T-helper 17 cell (primary cell): ENCODE measurements at places on chromosomes 6 and 20.

DNA sequence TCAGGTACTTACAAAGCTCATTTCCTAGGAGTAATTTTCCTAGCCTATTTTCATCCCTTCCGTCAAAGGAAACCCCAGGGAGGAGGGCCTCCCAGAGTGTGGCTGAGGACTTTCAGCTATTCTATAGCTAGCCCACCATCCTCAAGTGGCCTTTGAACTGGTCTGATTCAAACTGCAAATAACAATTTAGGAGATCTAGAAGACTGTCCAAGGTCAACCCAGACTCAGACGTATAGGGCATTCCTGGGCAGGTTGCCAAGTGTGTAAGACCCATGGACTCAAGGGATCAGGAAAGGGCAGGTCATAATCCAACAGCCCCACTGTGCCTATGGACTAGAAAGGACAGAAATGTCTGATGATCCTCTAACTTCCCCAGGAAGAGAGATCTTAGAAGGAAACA lies 2.1 kb upstream of the RRAGD start:
- DNase-seq, result no peak

DNA sequence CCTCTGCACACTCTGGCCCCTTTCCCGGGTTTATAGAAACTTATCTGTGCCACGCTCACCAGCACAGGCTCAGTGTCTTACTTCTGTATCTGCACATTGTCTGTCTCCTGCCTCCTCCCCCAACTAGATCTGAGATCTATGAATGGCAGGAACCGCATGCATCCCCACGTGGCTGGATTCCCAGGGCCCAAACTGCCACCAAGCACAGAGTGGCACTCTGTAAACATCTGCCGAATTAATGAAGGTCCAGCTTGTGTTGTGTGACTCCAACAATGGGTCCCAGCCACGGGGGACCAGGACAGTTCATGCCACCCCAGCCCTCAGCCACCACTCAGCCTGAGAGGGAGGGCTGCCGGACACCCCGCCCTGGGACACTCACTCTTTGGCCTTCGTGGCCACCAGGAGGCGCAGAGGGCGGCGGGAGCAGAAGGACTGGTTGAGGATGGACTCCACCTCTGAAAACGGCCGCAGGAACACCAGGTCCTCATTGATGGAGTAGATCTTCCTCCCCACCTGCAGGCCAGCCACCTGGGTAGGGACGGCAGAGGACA lies 171.1 kb downstream of the PREX1 start:
- no peak for DNase-seq

- no peak for DNase-seq
Measured at GRCh38 chr6:158645064-158646022, 800 bp upstream of the DYNLT1 start.

DNA sequence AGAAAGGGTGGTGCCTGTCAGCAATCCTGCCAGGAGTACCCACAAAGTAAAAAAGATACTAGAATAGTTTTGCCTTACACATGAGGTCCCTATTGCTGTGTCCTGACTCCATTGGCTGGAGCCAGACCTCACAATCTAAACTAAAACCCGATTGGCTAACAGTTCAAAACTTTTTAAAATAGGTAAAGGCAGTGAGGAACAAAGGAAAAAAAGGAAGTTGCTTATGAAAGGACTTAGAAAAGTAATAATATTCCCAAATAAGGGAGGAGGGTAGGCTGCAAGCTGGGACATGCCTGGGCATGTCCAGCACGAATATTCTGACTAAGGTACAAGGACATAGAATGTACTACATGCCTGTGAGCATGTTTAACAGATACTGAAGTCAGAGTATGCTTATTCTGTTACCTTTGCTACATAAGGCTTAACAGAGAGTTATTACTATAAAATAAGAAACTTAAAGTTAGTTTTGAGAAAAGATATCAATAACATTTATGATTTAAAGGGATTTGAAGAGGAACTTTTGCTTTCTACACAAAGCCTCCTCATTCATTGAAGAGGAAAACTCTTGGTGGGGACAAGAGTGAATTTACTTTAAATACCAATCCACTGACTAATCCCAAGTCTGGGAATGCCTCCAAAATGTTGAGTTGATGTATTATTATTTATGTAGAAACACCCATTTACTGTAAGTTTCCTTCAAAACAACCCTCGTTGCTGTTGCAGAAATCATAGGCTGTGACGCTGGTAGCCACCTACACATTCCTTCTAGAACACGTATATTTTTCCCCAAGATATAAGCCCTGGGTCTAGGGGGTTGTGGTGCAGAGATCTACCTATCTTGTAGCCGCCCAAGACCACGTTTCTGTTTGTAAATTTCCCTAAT lies 8.2 kb upstream of the MTHFD1L start:
- DNase-seq, result no peak

DNA sequence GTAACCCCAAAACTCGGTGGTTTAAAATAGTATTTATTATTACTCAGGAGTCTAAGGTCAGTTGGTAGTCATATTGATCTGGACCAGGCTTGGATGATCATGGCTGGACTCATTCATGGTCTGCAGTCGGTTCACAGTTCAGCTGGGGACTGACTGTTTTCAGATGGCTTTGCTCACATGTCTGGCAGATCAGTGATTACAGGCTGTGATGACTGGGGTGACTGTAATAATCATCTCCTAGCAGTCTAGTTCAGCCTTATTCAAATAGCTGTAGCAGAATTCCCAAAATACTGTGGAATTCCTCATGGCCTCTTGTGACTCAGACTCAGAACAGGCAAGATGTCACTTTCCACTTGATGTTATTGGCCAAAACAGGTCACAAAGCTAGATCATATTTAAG lies 16.4 kb upstream of the NT5DC1 start:
- DNase-seq, result no peak

GRCh38 chr20:42589976-42590639 lies 599.6 kb downstream of the PTPRT start:
- DNase-seq, result no peak

GRCh38 chr20:38203981-38204357 lies 38.9 kb upstream of the TGM2 start:
- no peak for DNase-seq

GRCh38 chr6:169075211-169075914 lies 178.3 kb downstream of the THBS2 start:
- no peak for DNase-seq

GRCh38 chr6:15744818-15745402 lies 82.1 kb upstream of the DTNBP1 start:
- DNase-seq, result no peak

DNA sequence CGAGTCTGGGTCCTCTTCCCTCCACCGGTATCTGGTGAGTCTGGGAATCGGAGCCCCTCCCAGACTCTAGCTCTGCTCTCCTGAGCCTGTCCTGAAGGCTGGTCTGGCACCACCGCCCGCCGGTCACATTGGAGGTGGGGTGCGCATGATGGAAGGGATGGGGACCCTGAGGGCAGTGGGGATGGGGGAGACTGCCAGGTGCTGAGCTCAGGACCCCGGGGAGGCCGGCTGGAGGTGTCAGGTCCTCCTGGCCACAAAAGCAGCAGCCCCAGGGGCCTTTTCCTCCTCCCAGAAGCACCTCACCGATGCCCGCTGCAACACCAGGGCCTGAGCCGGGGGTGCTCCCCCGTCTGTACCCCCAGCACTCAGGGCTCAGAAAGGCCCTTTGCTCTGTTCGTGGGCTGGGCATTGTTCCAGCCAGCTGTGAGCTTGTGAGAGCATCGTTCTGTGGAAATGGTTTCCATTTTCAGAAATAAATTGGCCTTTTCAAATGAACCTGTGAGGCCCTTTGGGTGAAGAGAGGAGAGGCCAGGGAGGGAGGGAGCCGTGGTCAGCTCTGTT lies 2.5 kb upstream of the NPBWR2 start:
- peak; percentile 2 for DNase-seq

- no peak for DNase-seq
Measured at GRCh38 chr6:147447835-147448611, 60.5 kb upstream of the SAMD5 start.

DNA sequence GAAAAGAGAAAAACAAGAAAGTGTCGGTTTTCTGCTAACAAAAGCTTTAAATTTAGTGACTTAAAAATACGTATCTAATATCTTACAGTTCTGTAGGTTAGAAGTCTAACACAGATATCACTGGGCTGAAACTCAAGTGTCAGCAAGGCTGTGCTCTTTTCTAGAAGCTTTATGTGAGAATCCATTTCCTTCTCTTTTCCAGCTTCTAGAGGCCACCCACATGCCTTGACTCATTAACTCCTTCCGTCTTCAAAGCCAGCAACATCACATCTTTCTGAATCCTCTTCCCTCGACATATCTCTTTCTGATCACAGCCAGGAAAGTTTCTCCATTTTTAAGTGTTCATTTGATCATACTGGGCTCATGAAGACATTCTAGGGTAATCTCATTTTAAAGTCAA lies 262.0 kb downstream of the MAFB start:
- DNase-seq, result no peak

DNA sequence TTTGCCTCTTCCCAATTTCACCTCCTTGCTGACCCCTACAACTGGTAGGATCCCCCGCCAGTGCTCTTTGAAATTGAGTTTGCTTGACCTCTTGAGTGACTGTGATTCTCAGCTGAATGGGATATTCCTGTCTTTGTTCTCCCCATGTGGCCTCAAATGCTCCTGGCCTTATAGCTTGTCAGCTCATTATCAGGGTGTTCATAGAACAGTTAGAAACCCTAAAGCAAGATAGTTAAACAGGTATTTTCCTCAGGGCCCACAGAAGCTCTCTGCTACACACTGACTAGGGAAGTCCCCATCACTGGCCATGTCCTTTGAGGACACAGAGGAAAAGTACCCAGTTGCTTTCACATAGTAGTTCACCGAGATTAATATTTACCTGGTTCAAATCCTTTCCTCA lies 211.5 kb upstream of the DTNBP1 start:
- no peak for DNase-seq

- no peak for DNase-seq
Measured at GRCh38 chr6:158923805-158924498, 76.0 kb downstream of the RSPH3 start.

- DNase-seq, result no peak
Measured at GRCh38 chr6:14665827-14666724, 548.5 kb downstream of the CD83 start.

DNA sequence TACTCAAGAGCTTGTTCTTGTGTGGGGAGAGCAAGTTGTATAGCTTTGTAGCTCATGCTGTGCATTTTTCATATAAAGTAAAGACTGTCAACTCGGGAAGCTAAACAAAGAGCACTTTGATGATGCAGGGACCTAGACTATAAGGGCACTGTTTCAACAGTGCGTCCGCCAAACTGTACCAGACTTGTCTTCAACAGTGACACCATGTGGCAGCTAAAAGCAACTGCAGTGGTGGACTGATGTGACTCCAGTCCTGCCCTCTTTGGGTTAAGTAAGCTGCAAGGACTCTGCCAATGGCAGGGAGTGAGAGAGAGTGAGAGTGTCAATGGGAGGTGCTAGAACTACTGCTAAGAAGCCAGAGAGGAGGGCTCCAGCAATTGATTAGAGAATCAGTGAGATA lies 48.1 kb upstream of the MC3R start:
- DNase-seq, result no peak

DNA sequence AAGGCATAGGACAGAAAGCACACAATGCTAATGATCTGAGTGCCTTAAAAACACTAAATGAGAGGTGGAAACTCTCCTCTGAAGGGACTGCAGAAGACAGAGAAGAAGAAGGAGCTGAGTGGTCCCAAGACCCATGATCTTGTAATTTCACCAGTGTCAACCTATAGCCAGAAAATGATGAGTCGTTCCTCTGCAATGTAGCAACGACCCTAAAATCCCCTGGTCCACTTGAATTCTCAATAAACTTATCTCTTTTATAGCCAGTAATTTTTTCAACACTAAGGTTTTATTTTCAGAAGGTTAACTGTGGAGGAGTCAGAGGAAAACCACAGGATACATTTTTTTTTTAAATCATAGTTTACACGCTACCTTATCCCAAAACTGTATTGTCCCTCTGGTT lies 490.6 kb upstream of the MARCKS start:
- no peak for DNase-seq

GRCh38 chr6:2948228-2949025 lies 22.9 kb downstream of the SERPINB6 start:
- no peak for DNase-seq

- no peak for DNase-seq
Measured at GRCh38 chr6:136568129-136568528, 17.9 kb upstream of the MAP7 start.

- DNase-seq, result peak; percentile 73
Measured at GRCh38 chr20:44384423-44385027, 29.0 kb downstream of the HNF4A start.

GRCh38 chr20:9685011-9685410 lies 153.9 kb downstream of the PAK5 start:
- DNase-seq, result no peak

DNA sequence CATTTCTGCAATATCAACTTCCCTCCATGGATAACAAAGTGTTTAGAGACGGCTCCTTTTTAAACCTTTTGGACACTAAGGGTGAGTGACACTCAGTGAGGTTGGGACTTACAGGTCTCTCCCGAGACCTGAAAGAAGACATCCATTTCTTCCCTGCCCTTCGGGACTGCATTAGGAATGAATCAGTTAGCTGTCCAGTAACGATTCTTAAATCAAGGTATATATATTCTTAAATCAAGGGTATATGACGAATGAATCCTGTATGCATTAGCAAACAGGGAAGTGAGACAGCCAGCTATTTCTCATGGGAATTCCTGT lies 52.9 kb downstream of the EDN1 start:
- no peak for DNase-seq
